CD8-positive, alpha-beta memory T cell (primary cell): ENCODE measurements at places on chromosomes 11 and 22. TPM values are rescaled to one million over a fixed set of nuclear protein-coding genes. Genes with fewer than 3 reads are reported as not detected.

GRCh38 chr11:3626250-3626960 is 15.4 kb downstream of the ART5 start:
- H3K4me1 ChIP-seq, result no peaks in the 10 kb centered on the region
- DNase-seq, result no peak
- no peak overlapping the region for H3K27ac ChIP-seq
- H3K27me3 ChIP-seq, result no peaks in the 10 kb centered on the region
- H3K36me3 ChIP-seq, result no peaks in the 10 kb centered on the region

DNA sequence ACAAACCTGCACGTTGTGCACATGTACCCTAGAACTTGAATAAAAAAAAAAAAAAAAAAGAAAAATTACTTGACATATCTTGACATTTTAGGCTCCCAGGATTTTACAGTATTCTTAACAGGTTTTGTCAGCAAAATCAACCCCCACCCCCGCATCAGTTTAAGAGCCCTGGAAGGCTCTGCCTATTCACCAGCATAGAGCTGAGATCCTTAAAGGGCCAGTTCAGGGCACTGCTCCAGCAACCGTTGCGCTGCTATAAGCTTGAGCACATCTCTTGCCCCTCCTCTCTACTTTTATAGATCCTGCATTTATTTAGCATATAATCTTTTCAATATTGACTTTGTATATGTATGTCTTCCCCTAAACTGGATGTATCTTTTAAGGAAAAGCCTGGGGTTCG is 697 bp upstream of the PAFAH1B2 start:
- no peaks in the 10 kb centered on the region for H3K36me3 ChIP-seq
- peaks cover 31% of the 10 kb centered on the region for H3K4me1 ChIP-seq
- no peak for DNase-seq

DNA sequence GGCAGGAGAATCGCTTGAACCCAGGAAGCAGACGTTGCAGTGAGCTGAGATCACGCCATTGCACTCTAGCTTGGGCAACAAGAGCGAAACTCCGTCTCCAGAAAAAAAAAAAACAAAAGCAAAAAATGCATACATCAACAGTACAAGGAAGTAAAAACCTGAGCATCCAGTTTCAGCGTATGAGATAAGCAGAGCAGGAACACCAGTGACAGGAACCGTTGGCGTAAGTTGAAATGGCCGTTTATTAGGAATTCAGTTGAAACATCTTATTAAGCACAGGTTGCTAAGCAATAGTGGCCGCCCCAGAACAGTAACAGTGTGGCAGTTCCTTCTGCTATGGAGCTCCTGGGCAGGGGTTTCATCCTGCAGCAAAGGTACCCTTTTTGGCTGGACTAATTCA is 4.0 kb upstream of the L3MBTL2 start:
- no peaks in the 10 kb centered on the region for H3K36me3 ChIP-seq
- peaks cover 19% of the 10 kb centered on the region for H3K4me1 ChIP-seq
- H3K27me3 ChIP-seq, result no peaks in the 10 kb centered on the region
- H3K4me3 ChIP-seq, result no peak overlapping the region

- H3K36me3 ChIP-seq, result no peaks in the 10 kb centered on the region
- H3K4me3 ChIP-seq, result no peak overlapping the region
- H3K27me3 ChIP-seq, result peaks cover 25% of the 10 kb centered on the region
- no peak overlapping the region for H3K27ac ChIP-seq
- no peak for DNase-seq
- peaks cover 9% of the 10 kb centered on the region for H3K4me1 ChIP-seq
Observed at GRCh38 chr11:107592231-107592590, 1.3 kb downstream of the ELMOD1 start.

DNA sequence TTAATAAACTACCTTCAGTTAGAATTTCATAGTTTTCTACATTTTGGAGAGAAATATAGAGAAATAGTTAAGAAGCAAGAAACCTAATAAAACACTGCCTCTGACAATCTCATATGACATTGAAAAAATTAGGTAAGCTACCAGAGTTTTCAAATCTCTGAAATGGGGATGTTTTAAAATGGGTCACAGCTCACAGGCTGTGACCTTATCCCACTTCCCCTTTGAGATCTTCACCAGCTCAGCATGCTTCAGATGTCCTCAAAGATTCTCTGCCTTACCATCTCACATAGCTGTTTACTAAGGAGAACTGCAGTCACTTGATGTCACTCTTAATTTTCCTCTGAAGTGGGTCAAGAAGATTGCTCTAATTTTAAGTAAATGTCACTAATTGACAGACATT is 717.8 kb downstream of the JRKL start:
- H3K27me3 ChIP-seq, result no peaks in the 10 kb centered on the region
- no peak overlapping the region for H3K27ac ChIP-seq
- H3K36me3 ChIP-seq, result no peaks in the 10 kb centered on the region
- no peak for DNase-seq

GRCh38 chr11:116461789-116462188 is 311.0 kb downstream of the BUD13 start:
- H3K4me1 ChIP-seq, result no peaks in the 10 kb centered on the region
- H3K4me3 ChIP-seq, result no peak overlapping the region
- no peaks in the 10 kb centered on the region for H3K36me3 ChIP-seq
- H3K27ac ChIP-seq, result no peak overlapping the region
- no peak for DNase-seq
- H3K27me3 ChIP-seq, result no peaks in the 10 kb centered on the region

DNA sequence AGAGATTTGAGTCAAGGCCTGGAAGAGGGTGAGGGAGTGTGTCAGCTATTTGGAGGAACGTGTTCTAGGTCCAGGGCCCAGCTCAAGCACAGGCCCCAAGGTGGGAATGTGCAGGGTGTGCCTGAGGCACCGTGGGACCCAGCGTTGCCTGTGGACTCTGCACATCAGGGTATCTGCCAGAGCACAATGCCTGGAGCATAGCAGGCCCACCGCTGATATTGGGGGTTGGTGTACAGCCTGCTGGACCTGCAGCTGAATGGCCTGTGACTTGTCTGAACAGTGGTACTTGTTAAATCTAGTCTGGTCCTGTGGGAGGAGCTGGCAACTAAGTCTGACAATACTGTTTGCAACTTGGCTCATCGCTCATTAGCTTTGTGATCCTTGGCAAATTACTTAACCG is 131.7 kb downstream of the GRIK4 start:
- no peaks in the 10 kb centered on the region for H3K4me1 ChIP-seq
- no peak for DNase-seq
- H3K27ac ChIP-seq, result no peak overlapping the region
- H3K27me3 ChIP-seq, result no peaks in the 10 kb centered on the region
- no peak overlapping the region for H3K4me3 ChIP-seq
- H3K36me3 ChIP-seq, result no peaks in the 10 kb centered on the region

GRCh38 chr11:76234021-76234415 is 27.7 kb upstream of the WNT11 start:
- no peaks in the 10 kb centered on the region for H3K27me3 ChIP-seq
- H3K4me3 ChIP-seq, result no peak overlapping the region
- DNase-seq, result no peak
- peaks cover 49% of the 10 kb centered on the region for H3K4me1 ChIP-seq
- no peaks in the 10 kb centered on the region for H3K36me3 ChIP-seq
- peak overlapping the region; percentile 77 for H3K27ac ChIP-seq

DNA sequence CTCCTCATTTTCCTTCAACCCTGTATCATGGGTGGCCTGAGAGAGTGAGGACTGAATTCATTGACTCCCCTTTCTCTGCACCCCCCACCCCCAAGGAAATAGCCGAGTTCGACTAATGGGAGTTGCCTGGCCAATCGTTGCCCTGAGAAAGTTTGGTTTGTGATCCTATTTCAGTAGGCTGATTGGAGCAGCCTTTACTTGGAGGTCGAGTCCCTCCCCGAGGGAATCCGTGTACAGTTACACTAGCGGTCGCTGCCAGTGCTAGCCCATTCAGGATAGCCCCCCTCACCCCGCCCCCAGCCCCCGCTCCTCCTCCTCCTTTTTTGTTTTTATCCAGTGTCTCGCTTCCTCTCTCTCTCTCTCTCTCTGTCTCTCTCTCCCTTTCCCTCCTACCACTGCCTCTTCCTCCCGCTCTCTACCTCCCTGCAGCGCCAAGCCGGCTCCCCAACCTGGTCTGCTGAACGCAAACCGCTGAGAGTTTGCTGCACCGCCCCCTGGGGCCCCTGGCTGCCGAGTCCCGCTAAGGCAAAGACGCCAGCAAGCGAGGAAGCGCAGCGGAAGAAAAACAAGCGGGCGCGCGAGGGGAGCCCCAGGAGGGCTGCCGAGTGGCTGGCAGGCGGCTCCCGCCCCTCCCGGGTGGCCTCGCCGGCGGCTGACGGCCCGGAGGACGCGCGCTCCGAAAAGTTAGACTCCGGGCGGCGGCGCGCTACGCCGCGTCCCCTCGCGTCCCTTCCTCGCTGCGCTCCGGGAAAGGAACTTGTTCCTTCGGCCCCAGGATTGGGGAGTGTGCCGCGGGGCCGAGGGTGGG is at the start of gene GRAMD1B:
Gene GRAMD1B, plus strand, starts transcription at position 357 of the 808 bp plus-strand sequence. CDS start 524 bp downstream, outside the sequence.
- H3K36me3 ChIP-seq, result no peaks in the 10 kb centered on the region
- DNase-seq, result peak; percentile 66
- peaks cover 6% of the 10 kb centered on the region for H3K4me1 ChIP-seq
- no peaks in the 10 kb centered on the region for H3K27me3 ChIP-seq
- peak within 1 kb of the TSS; percentile 66 for H3K4me3 ChIP-seq

- H3K27ac ChIP-seq, result no peak overlapping the region
- H3K36me3 ChIP-seq, result no peaks in the 10 kb centered on the region
- no peaks in the 10 kb centered on the region for H3K27me3 ChIP-seq
- DNase-seq, result no peak
Observed at GRCh38 chr11:26904801-26905200, 89.1 kb upstream of the FIBIN start.

- DNase-seq, result no peak
- no peak overlapping the region for H3K27ac ChIP-seq
- H3K27me3 ChIP-seq, result no peaks in the 10 kb centered on the region
- no peaks in the 10 kb centered on the region for H3K36me3 ChIP-seq
- H3K4me3 ChIP-seq, result no peak overlapping the region
- H3K4me1 ChIP-seq, result no peaks in the 10 kb centered on the region
Observed at GRCh38 chr11:83801799-83802198, 515.6 kb upstream of the CCDC90B start.

- no peaks in the 10 kb centered on the region for H3K4me1 ChIP-seq
- H3K27me3 ChIP-seq, result peaks cover 15% of the 10 kb centered on the region
- H3K36me3 ChIP-seq, result no peaks in the 10 kb centered on the region
- no peak overlapping the region for H3K27ac ChIP-seq
- no peak for DNase-seq
Observed at GRCh38 chr22:42721045-42721434, 370 bp upstream of the A4GALT start.

- no peak for DNase-seq
- H3K36me3 ChIP-seq, result peaks cover 9% of the 10 kb centered on the region
- no peaks in the 10 kb centered on the region for H3K27me3 ChIP-seq
- H3K4me3 ChIP-seq, result no peak overlapping the region
- no peaks in the 10 kb centered on the region for H3K4me1 ChIP-seq
Observed at GRCh38 chr11:129933891-129934290, 38.5 kb upstream of the NFRKB start.

GRCh38 chr11:18463439-18463838 is 7.8 kb downstream of the LDHAL6A start:
- no peak overlapping the region for H3K4me3 ChIP-seq
- H3K27ac ChIP-seq, result no peak overlapping the region
- H3K4me1 ChIP-seq, result no peaks in the 10 kb centered on the region
- DNase-seq, result no peak

Gene RAB39A
- polyA plus RNA-seq, result not detected

Gene USP28
- 63.1 TPM for polyA plus RNA-seq

Gene LRRC74B
- not detected for polyA plus RNA-seq

Gene CRYBB2
- not detected for polyA plus RNA-seq

Gene OR51E2
- not detected for polyA plus RNA-seq

Gene CD3D
- polyA plus RNA-seq, result 1,253 TPM

Gene ME3
- not detected for polyA plus RNA-seq

Gene CBLIF
- not detected for polyA plus RNA-seq
